ENCODE measurements at places on chromosomes 7 and 10. TPM values are rescaled to one million over a fixed set of nuclear protein-coding genes. Genes with fewer than 3 reads are reported as not detected.

Gene HYAL4
- total RNA-seq, result not detected

Gene WNT8B
- not detected for total RNA-seq

Gene FRAT2
- total RNA-seq, result 4.7 TPM

Gene TMEM26
- 0.12 TPM for total RNA-seq

Gene CHAT
- total RNA-seq, result not detected

Gene CYP26C1
- total RNA-seq, result not detected

Gene GDF2
- total RNA-seq, result not detected

Gene SH2B2
- 2.7 TPM for total RNA-seq

Gene C7orf57
- total RNA-seq, result not detected

Gene HOXA5
- 1.3 TPM for total RNA-seq

Gene PLEKHA1
- 30.2 TPM for total RNA-seq

Data from pericardium fibroblast (primary cell).